ENCODE measurements at places on chromosomes 11 and 22. TPM values are rescaled to one million over a fixed set of nuclear protein-coding genes. Genes with fewer than 3 reads are reported as not detected.

GRCh38 chr11:118418766-118419165 lies 17.4 kb downstream of the ATP5MG start:
- no peak overlapping the region for H3K4me3 ChIP-seq
- no peaks in the 10 kb centered on the region for H3K4me1 ChIP-seq
- no peaks in the 10 kb centered on the region for H3K27me3 ChIP-seq
- no peaks in the 10 kb centered on the region for H3K36me3 ChIP-seq
- DNase-seq = no peak

DNA sequence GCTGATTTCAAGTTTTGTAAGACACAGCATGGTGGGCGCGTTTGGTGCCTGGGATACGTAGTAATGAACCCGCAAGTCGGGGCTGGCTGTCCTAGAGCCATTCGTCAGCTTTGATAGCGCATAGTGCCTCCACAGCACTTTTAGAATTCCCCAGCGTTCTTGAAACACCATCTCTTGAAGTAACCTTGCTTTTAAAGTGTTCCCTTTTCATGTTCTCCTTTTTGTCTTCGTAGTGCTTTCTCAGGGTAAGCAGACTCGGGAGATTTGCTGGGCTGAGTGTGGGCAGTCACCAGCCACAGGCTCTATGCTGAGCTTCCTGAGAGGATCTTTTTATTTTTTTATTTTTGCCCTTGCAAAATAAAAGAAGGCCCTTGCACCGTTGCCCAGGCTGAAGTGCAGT lies 39.6 kb upstream of the CTTN start:
- H3K27ac ChIP-seq = no peak overlapping the region
- H3K27me3 ChIP-seq = no peaks in the 10 kb centered on the region
- no peak overlapping the region for H3K4me3 ChIP-seq
- H3K4me1 ChIP-seq = no peaks in the 10 kb centered on the region
- peaks cover 12% of the 10 kb centered on the region for H3K36me3 ChIP-seq
- no peak for DNase-seq

SCGB1C1 gene
- not detected for total RNA-seq

GRCh38 chr11:123484448-123484847 lies 54.4 kb downstream of the GRAMD1B start:
- no peak overlapping the region for H3K4me3 ChIP-seq
- H3K4me1 ChIP-seq = peaks cover 9% of the 10 kb centered on the region
- H3K27me3 ChIP-seq = no peaks in the 10 kb centered on the region
- no peaks in the 10 kb centered on the region for H3K36me3 ChIP-seq
- H3K27ac ChIP-seq = no peak overlapping the region
- no peak for DNase-seq

GRCh38 chr11:43908191-43908590 lies 27.6 kb downstream of the ALKBH3 start:
- H3K36me3 ChIP-seq = peaks cover 2% of the 10 kb centered on the region
- H3K4me1 ChIP-seq = peaks cover 17% of the 10 kb centered on the region
- no peaks in the 10 kb centered on the region for H3K27me3 ChIP-seq

- H3K4me3 ChIP-seq = no peak overlapping the region
- peaks cover 4% of the 10 kb centered on the region for H3K4me1 ChIP-seq
- DNase-seq = no peak
- peak overlapping the region; percentile 8 for H3K27ac ChIP-seq
These were observed 126.5 kb downstream of the MIAT start for GRCh38 chr22:26783885-26784284.
